ENCODE measurements at places on chromosomes 7 and 10. TPM values are rescaled to one million over a fixed set of nuclear protein-coding genes. Genes with fewer than 3 reads are reported as not detected.

- DNase-seq: no peak
Observed at GRCh38 chr7:138943061-138943460, 38.1 kb downstream of the KIAA1549 start.

DNA sequence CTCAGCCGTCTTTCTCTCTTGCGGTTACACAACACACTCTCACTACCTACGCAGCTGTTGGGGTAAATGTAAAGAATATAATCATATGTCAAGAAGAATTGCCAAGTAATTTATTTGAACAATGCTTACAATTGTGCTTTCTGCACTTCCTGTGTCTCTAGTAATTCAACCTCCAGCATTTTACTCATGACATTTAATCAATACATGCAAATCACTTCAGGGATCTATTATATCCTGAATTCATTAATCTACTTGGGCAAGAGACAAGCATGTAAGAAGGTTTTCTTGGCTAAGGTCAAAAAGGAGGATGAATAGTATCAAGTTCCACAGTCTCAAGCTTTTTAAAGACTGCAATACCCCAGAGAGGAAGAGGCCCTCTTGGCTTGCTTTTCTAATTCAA is 562.9 kb upstream of the ADARB2 start:
- no peak for DNase-seq

DNA sequence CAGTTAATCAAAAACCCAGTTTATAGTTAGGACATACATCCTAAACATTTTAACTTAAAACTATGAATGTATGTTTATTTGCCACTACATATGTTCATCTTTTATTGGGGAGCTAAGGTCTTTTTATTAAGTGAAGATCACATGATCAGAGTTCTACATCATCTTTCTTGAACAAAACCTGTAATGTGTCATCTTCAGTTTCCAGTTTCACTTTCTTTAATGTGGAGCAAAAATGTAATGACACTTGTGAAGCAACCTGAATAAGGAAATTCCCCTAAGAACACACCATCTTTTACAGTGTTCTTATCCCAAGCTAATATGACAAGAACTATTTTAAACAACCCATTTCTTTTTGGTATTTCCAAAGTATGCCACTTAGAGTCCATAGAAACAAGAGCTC is 166.7 kb upstream of the BET1 start:
- DNase-seq: no peak

GRCh38 chr7:132141109-132141508 is 435.2 kb downstream of the PLXNA4 start:
- DNase-seq: no peak

DNA sequence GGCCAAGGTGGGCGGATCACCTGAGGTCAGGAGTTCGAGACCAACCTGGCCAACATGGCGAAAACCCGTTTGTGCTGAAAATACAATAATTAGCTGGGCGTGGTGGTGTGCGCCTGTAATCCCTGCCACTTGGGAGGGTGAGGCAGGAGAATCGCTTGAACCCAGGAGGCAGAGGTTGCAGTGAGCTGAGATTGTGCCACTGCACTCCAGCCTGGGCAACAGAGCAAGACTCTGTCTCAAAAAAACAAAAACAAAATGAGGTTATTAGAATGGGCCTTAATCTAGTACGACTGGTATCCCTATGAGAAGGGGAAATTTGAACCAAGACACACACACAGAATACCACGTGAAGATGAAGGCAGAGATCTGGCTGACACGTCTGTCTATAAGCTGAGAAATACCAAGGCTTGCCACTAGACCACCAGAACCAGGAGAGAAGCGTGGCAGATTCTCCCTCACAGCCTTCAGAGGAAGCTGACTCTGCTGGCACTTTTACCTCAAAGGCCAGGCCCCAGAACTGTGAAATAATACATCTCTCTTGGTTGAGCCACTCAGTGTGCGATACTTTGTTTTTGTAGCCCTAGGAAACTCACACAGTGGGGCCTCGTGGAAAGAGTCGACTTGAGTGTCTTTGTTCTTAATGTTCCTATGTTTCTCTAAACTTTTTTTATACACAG is 59.6 kb downstream of the TMEM209 start:
- DNase-seq: no peak

The ASB10 gene
- not detected for total RNA-seq

The HOXA6 gene
- total RNA-seq: 20.5 TPM

The LMBR1 gene
- total RNA-seq: 56.3 TPM

All from mucosa of descending colon (tissue), 3 donors.